Neural crest cell (in vitro differentiated cells): ENCODE measurements at places on chromosomes 11 and 22.

- DNase-seq, result no peak
Observed at GRCh38 chr22:49826603-49827270, 936 bp downstream of the BRD1 start.

- peak; percentile 16 for DNase-seq
Observed at GRCh38 chr11:45847911-45848316, 639 bp downstream of the CRY2 start.

DNA sequence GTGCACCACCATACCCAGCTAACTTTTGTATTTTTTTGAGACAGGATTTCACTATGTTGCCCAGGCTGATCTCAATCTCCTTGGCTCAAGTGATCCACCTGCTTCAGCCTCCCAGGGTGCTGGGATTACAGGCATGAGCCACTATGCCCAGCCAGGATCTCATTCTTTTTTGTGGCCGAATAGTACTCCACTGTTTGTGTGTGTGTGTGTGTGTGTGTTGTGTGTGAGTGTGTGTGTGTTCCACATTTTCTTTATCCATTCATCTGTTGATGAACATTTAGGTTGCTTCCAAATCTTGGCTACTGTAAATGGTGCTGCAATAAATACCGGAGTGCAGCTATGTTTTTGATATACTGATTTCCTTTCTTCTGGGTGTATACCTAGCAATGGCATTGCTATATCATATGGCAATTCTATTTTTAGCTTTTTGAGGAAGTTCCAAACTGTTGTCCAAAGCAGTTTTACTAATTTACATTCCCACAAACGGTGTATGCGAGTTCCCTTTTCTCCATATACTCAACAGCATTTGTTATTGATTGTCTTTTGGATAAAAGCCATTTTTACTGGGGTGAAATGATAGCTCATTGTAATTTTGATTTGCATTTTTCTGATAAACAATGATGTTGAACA is 105.4 kb downstream of the TTC28 start:
- DNase-seq, result no peak

- DNase-seq, result no peak
Observed at GRCh38 chr11:5368502-5369043, 15.0 kb upstream of the OR51M1 start.

DNA sequence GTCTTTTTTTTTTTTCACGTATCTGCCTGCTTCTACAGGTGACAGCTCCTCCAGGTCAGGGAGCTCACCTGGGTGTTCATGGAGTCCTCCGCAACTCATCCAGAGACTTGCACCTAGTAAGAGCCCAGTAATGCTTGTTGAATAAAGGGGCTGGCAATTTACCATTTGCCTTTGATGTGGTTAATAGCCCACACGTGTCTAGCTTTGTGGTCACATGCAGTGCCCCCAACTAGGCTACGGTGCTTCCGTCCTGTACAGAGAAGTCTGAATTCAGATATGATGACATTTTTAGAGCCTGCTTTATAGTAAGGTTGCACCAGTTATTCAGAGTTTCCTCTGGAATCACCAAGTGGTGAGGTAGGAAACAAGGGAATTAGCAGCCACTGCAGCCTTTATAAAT is 199.4 kb upstream of the MTMR2 start:
- no peak for DNase-seq
